ENCODE measurements at places on chromosomes 2 and 18.
A peak's percentile ranks its signal among the peaks of the same experiment; 100 is the strongest.

DNA sequence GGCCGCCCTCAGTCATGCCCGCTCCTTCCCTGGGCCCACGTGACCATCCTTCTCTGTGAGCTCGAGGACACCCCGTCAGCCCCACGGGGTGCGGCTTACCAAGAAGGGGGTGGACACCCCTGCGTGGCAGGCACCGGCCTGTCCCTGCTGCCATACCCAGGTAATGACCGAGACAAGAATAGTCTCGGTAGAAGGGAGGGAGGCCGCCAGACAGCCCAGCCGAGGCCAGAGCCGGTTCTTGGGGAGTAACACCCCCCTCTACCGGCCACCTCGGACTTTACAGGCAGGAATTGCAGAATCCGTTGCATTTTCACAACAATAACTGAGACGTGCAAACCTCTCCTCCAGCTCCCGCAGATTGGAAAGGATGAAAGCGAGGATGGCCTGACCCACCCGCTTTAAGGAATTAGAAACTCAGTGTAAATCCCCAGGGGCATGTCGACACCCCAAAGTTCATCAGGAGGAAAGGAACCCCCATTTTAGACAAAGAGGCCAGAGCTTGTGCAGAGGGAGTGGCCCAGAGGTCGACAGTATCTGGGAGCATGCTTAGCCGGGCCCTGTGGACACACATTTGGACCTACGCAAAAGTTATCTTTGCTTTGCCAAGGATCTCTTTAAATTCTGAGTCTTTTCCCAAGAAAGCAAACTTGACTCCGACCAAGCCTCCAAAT lies 60.1 kb upstream of the GLI2 start:
- peak; percentile 17 for DNase-seq

- no peak for DNase-seq
These were observed 407.6 kb downstream of the TGIF1 start for GRCh38 chr18:3857544-3857943.

DNA sequence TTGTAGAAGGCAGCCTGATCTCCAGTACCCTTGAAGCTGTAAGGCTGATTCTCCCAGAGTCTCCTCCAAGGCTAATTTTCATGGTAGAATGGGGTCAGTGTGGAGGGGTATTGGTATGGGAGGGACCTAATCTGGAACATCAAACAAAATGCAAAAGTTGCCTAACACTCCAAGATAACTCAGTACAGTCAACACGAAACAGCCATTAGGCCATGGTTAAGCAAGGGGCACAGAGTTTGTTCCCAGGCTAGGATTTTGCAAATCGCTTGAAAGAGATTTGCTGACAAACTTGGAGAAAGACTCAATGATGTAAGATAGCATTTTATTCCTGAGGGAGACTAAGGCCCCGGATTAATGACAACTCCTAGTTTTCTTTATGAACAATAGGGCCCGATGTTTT lies 5.4 kb downstream of the PID1 start:
- DNase-seq: no peak

DNA sequence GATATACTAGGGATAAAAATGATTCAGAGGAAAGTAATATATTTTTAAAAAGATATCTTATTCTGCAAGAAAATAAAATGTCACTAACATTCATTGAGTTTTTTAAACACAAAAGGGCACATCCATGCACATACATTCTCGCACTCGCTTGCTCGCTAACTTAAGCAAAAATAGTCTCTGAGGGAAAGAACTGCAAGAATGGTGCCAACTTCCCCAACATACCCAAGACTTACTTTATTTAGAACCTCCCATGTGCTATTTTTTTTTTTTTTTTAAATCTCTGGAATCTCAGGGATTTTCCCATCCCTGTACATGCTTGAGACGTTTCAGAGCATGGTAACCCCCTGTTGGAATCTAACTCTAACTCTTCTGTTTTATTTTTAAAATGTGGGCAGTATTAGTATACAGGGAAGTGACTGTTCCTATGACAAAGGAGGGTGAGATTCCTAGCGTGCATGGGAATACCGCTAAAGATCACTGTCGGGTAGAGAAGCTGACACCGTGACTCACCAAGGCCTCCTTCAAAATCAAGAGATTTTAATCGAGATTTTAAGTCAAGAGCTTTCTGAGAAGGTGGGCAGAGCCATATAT lies 187.9 kb upstream of the ZEB2 start:
- no peak for DNase-seq

- no peak for DNase-seq
These were observed 857.4 kb downstream of the TDRD15 start for GRCh38 chr2:21981127-21981526.

DNA sequence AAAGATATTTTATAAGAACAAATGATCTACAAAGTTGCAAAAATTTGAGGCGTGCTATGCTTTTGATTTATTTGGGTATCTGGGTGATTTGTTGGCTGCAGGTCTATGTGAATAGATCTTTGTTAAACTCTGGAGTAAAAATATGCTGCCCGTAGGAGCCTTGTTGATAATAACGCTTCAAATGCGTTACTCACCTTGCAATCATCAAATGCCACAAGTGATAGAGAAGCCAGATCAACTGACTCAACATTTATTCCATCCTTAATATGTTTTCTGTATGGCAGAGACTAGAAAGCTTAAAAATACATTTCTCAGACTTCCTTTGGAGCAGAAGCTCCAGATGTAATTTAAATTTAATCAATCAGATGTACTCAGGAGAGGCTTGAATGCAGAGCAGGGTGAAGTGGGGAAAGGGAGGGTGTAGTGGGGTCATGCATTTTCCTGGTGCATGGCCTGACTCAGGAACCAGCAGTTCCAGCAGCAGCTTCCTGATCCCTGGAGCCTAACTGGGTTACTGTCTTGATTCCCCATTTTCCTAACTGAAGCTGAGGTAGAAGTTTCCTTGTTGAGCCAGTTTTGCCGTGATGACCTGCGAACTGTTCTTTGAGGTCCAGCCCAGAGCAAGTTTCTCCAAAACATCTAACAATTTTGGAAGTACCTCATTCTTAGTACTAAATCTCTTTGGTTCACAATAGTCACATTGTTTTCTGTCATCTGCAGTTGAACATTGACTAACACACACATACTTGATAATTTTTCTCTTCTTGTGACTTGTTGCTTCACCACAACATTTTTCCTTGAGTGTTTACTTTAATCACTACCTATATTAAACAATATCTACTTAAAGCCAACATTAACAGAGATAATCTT lies 284.7 kb upstream of the CWC22 start:
- no peak for DNase-seq

GRCh38 chr2:44778671-44779476 lies 162.6 kb upstream of the SIX3 start:
- no peak for DNase-seq

GRCh38 chr2:98911376-98912154 lies 24.5 kb downstream of the CRACDL start:
- no peak for DNase-seq

- no peak for DNase-seq
These were observed 164.1 kb downstream of the PAX3 start for GRCh38 chr2:222134654-222135053.

- DNase-seq: no peak
These were observed 15.9 kb upstream of the CRIM1 start for GRCh38 chr2:36339607-36340218.

- DNase-seq: no peak
These were observed 147.0 kb downstream of the MBD5 start for GRCh38 chr2:148167855-148168254.

- DNase-seq: no peak
These were observed 311.2 kb downstream of the OSR1 start for GRCh38 chr2:19046986-19047780.

GRCh38 chr2:148201075-148202004 lies 180.4 kb downstream of the MBD5 start:
- peak; percentile 12 for DNase-seq

- DNase-seq: no peak
These were observed 162.2 kb upstream of the BCL2L11 start for GRCh38 chr2:110958346-110959119.

DNA sequence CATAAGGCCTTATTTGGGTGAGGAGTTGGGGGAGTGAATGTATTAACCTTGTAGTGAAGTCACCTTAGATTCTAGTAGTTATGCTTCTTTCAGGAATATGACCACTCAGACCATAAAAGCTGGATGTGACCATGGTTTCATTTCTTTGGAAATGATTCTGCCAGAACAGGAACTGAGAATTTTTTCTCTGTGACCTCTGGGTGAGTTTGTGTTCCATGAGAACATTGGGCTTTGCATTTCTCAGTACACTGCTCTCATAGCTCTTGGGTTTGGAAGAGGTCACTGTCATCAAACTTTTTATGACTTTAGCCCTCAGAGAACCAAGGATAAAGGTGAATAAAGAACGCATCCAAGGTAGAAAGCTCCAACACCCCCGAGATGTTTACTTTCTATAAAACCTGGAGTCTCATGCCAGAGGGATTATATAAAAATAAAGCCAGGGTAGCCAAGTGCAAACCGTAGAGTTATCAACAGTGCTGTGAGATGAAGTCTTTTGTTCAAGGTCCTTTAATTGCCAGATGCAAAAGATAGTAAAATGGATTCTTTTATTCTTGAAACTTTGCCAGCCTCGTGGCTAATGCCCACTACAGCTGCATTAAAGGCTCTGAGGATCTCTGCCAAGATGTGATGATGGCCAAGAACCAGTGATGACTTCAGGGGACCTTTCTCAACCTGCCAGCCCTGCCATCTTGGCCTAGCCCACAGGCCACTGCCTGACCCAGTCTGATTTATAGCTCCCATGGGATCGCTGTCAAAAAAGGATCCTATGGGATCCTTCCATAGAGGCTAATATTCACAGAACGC lies 27.8 kb upstream of the MAT2A start:
- no peak for DNase-seq

DNA sequence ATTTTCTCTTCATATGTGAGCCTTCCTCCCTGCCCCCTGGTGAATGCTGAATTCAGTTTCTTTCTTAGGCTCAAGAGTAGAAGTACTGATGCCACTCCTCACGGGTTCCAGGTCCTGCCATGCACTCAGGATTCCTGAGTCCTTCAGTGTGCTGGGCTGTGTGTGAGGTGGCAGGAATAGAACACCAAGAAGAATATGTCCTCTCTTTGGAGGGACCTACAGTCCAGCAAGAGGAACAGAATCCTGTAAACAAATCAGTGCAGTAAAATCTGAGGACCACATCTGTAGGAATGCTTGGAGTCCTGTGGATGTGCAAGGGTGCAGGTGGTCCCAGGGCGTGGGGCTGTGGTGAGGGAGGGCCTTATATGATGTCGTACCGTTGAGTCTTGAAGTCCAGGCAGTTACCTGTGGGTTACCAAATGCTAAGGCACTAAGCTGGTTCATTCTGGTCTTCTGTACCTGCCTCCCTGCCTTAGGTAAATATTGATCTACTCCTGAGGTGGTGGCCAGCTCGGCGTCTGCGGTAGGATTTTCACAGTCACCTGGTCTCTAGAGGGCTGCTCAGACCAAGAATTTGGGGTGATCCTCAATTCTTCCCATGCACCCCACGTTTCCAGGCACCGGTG lies 5.5 kb downstream of the ASAP2 start:
- no peak for DNase-seq

GRCh38 chr2:127737892-127738291 lies 36.6 kb downstream of the SFT2D3 start:
- no peak for DNase-seq

GRCh38 chr2:72678024-72678423 lies 147.8 kb downstream of the EXOC6B start:
- DNase-seq: no peak

DNA sequence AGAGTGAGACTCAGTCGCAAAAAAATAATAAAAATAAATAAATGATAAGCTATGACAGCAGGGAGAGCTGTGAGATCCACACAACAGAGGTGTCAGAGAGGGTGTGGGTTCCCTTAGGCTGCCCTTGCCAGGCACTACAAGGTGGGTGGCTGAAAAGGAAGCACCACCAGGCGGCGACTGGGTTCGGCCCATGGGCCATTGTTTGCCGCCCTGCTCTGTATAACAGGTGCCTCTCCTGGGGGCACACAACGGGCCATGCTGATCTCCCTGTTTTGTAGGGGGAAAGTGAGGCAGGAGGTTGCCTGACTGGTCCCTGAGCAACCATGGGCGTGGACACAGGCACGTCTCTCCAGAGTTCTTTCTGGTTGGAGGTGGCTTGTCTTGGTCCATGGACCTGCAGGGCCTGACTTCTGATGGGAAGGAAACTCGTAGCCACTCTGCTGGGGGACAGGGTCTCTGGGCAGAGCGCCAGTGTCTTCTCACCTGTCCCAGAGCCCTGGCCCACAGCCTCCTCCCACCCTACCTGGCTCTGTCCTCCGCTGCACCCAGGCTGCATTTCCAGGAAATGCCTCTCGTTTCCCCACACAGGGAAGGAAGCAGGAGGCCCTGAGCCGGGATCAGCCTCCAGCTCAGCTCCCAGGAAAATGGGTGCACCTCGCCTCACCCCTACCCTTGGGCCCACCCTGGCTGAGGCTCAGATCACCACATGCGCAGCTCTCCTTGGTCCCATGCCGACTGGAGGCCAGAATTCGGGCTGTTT lies 109.6 kb upstream of the ODC1 start:
- no peak for DNase-seq

GRCh38 chr2:101340141-101340551 lies 31.6 kb upstream of the RNF149 start:
- no peak for DNase-seq

- DNase-seq: no peak
These were observed 31.9 kb downstream of the KLHL23 start for GRCh38 chr2:169765523-169765922.

Data from stimulated activated CD8-positive, alpha-beta memory T cell treated with anti-CD3 and anti-CD28 coated beads, Interleukin-4, amount 100 ng/mL, for 24 hours (primary cell).